ENCODE measurements at places on chromosomes 6 and 20. TPM values are rescaled to one million over a fixed set of nuclear protein-coding genes. Genes with fewer than 3 reads are reported as not detected.

DNA sequence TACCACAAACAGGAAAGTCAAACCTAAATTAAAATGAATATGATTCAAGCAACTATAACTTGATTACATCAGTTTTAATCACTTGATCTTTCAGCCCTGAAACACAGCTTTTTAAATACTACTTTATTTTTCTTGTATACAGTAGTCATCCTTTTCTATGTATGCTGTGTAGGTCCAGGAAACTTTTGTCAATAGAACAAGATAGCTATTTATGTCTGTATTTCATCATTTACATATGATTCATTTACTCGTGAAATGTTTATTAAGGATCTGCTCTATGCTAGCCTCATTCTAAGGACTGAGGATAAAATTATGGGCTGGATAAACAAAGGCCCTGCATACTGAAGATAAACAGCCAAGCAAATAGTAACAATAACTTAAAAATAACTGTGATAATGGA, 930.2 kb downstream of the TFAP2A start:
- no peak for DNase-seq

GRCh38 chr20:45209924-45210323, 3.1 kb downstream of the SEMG1 start:
- no peak for DNase-seq

- no peak for DNase-seq
These were observed 159.6 kb upstream of the PMEPA1 start for GRCh38 chr20:57869291-57869950.

Gene BTN1A1
- total RNA-seq, result 0.14 TPM

GRCh38 chr6:41689171-41690008, 46.0 kb downstream of the TFEB start:
- DNase-seq, result peak; percentile 4

DNA sequence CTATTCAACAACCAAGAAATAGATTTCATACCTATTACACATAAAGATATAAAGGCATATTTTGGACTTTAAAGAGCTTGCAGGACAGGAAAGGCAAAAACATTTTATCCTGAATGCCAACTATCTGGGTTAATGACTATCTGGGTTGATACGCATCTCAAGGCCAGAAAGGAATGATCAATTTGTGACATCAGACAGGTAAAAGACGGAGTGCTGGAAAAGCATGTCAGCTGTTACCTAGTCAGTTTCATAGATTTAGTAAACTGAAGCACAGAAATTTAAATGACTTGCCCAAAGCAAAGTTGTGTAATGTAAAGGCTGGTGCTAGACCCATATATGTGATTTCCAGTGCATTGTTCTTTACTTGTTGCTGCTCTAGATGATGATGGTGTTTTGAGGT, 36.8 kb downstream of the HDAC2 start:
- DNase-seq, result no peak

DNA sequence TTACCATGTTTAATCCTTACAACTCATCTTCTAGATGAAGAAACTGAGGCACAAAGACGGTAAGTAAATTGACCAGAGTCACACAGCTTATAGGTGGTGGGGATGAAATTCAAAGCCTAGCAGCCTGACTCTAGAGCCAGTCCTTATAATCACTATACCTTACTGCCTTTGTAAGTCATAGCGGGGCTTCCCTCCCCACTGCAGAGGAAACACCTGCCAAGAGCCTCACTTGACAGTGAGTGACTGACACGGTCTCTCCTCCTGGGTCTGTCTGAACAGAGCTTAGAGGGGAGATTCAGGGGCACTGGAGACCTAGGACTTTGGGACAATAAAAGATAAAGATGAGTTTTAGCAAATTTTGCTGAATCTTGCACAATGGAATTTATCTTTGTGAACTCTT, 12.8 kb downstream of the SUN5 start:
- no peak for DNase-seq

DNA sequence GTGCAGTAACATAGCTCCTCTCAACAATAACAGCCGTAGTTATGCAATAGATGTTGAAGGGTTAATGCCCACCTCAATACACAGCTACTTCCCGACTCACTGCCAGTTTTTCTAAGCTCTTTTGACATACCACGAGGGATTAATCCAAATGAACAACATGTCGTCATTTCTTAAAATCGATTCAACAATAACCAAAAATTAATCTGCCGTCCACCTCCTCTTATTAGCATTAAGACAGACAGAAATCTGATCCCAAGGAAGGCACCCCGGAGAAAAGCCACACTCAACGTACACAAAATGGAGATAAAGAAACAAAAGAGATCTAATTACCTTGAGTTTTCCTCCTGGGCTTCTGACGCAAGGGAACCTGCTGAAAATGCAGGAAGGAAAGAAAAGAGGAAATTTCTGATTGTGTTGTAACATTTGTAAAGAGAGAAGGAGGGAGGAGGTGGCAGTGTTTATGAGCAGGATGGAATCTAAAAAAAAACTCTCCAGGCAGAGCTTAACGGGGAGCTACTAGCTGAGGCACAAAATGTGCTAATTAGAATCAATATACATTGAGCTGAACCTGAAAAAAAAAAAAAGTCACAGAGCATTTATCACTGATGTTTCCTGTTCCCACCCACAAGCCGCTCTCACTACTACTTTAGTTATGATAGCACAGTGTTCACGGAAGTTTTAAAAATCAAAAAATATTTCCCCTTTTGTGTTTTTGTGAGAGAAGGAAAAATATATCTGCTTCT, 109.3 kb downstream of the IPCEF1 start:
- no peak for DNase-seq

DNA sequence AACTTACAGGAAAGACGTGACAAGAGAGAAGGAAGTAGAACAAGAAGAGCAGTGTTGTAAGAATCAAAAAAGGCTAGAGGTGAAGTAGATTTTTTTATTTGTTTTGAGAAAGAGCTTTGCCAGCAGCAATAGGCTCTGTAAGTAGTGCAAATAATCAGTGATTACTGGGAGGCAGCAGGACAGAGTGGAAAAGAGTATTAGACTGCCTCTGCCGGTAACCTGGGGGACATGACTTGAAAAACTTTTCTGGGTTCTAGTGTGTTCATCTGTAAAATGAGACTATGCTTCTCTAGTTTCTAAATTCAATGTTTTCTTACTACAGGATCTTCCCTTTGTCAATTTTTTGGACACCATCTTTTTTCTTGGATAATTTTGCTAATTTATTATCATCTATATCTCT, 5.8 kb upstream of the IRAK1BP1 start:
- DNase-seq, result no peak

DNA sequence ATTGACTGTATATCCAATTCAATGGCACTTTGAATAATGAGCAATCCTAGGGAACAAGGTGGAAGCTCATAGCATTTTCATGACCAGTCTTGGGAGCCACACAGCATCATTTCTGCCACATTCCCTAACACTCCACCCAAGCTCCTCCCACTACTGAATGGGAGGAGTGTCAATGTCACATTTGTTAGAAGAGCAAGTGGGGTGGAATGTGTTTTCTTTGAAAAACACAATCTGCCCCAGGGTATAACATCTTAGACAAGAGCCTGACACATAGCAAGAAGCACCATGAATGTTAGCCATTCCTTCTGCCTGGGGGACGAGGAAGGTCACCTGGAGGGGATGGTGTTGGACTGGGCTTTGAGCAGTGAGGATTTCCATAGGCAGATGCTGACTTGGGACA, 258.3 kb upstream of the PMEPA1 start:
- no peak for DNase-seq

GRCh38 chr6:167497428-167498056, 172.7 kb downstream of the TTLL2 start:
- no peak for DNase-seq

- no peak for DNase-seq
These were observed 453.3 kb downstream of the BMP2 start for GRCh38 chr20:7220755-7221154.

DNA sequence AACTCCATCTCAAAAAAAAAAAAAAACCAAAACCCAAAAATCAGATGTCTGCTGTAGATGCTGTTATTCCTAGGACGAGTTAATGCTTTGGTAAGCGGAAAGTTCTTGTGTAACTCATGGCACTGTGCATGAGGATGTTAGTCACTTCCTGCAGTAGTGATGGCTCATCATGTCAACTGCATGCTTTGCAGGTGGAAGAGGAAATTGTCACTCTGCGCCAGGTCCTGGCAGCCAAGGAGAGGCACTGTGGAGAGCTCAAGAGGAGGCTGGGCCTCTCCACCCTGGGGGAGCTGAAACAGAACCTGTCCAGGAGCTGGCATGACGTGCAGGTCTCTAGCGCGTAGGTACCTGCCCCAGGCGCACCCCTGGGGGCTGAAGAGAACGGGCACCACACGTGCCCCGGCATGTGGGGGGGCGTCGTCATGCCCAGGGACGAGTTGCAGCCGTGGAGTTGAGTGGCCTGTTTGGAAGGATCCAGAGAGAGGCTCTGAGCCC, 8.5 kb downstream of the TPD52L2 start:
- no peak for DNase-seq

DNA sequence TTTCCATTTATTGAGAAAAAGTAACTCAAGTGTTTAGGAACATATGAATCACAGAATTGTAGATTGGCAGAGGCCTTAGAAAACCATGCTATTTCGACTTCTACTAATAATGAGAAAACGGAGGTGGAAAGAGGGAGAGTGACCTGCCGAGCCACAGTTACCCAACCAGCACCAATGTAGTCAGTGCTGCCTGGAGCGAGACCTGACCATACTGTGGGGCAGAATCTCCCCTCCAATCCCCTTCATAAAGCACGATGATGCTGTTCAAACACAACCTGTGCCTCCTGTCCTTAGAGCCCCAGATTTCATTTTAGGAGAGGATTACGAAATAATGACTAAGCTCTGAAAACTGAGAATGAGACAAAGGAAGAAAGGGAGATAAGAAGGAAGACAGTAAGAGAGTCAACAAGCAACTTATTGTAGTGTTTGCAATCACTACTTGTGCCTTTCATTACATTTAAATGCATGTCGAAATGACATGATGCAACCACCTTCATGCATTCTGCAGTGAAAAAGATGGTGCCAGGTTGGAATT, 70.6 kb downstream of the ATXN1 start:
- DNase-seq, result no peak

Gene CENPQ
- 14.2 TPM for total RNA-seq

DNA sequence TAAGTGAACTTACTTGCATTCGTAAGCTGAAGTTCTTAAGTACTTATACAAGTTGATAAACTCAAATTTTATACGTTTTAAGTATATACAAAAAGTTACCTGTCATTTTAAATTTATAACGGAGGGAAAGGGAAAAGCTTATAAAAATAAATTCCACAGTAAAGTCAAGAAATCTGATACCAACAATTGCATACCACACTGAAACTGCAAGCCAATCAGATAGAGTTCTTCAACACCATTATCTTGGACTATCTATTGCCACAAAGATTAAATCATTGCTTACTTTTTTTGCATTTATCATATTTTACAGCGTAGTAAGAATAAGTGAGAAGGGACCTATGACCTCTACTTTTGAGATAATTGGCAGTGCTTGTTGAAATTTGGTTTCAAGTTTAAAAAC, 386.7 kb downstream of the TFAP2A start:
- no peak for DNase-seq

DNA sequence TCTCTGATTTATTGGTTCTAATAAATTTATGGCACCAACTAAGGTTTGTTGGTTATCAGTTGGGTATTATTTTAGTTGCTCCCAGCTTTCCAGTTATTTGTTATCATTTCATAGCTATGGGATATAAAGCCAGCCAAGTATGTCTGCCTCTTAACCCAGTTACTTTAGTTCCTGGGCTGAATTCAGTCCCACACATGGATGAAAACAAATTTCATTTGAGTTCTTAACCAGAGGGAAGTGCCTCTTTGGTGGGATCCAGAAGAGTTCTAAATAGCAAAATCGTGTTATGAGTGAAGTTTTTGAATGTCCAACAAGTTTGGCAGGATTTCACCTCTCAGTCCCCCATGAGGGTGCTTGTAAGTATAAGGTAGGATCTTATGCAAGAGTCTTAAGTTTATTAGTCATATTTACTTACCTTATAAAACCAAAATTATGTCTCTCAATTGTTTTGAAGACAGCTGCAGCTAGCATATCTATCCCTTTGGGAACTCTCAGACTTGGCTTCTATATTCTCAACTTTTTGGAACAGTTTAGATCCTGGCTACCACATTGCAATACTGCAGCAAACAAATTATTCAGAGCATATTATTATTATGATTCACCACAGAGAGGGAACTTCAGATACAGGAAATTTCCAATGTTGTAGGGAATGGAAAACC, 683.6 kb downstream of the BCKDHB start:
- DNase-seq, result no peak

GRCh38 chr20:2984956-2985661, 58.3 kb upstream of the GNRH2 start:
- DNase-seq, result no peak
